ENCODE measurements at places on chromosomes 3 and 15. TPM values are rescaled to one million over a fixed set of nuclear protein-coding genes. Genes with fewer than 3 reads are reported as not detected.

Gene BUB1B
- 33.0 TPM for total RNA-seq

Gene ZNF660
- not detected for total RNA-seq

Gene GOLGA6L4
- total RNA-seq = 0.28 TPM

Gene MORC1
- total RNA-seq = not detected

Gene STXBP5L
- total RNA-seq = not detected

Gene GP9
- not detected for total RNA-seq

Gene PATL2
- 0.33 TPM for total RNA-seq

Gene CCDC191
- total RNA-seq = 2.2 TPM

Gene GOLGA6L10
- 0.56 TPM for total RNA-seq

Gene ZDHHC23
- 4.3 TPM for total RNA-seq

Gene PLCL2
- 7.1 TPM for total RNA-seq

Gene CSPG5
- total RNA-seq = 1.3 TPM

Gene DNAH12
- 0.12 TPM for total RNA-seq

Gene GPR149
- total RNA-seq = not detected

Gene MCF2L2
- 0.15 TPM for total RNA-seq

Gene CCR9
- not detected for total RNA-seq

Gene NEK11
- 4.2 TPM for total RNA-seq

Gene ALS2CL
- 6.7 TPM for total RNA-seq

Gene PPP1R14D
- 0.28 TPM for total RNA-seq

Gene GOLGA6D
- total RNA-seq = not detected

Gene CLDND1
- 57.6 TPM for total RNA-seq

Gene BFSP2
- not detected for total RNA-seq

Gene DUOX1
- total RNA-seq = not detected

Gene CGNL1
- 2.0 TPM for total RNA-seq

Gene KLHL40
- not detected for total RNA-seq

Gene DUT
- total RNA-seq = 108 TPM
